Activated T-cell treated with anti-CD3 and anti-CD28 coated beads, Interleukin-2, amount 50 U/mL, for 72 hours (primary cell): ENCODE measurements at places on chromosomes 12 and 14. TPM values are rescaled to one million over a fixed set of nuclear protein-coding genes. Genes with fewer than 3 reads are reported as not detected.

DNA sequence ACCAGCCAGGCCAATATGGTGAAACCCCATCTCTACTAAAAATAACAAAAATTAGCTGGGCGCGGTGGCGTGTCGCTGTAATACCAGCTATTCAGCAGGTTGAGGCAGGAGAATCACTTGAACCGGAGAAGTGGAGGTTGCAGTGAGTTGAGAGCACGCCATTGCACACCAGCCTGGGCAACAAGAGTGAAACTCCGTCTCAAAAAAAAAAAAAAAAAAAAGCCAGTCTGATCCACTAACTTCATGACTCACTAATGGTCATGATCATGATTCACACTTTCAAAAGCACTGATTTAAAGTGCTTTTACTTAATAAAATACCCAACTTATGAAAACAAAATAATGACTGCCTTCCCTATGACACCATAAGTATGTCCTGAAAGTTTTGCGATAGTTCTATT, 38.4 kb upstream of the CPM start:
- no peak overlapping the region for H3K4me3 ChIP-seq
- H3K27me3 ChIP-seq, result no peaks in the 10 kb centered on the region
- no peak for DNase-seq
- no peaks in the 10 kb centered on the region for H3K36me3 ChIP-seq
- peaks cover 8% of the 10 kb centered on the region for H3K4me1 ChIP-seq

DNA sequence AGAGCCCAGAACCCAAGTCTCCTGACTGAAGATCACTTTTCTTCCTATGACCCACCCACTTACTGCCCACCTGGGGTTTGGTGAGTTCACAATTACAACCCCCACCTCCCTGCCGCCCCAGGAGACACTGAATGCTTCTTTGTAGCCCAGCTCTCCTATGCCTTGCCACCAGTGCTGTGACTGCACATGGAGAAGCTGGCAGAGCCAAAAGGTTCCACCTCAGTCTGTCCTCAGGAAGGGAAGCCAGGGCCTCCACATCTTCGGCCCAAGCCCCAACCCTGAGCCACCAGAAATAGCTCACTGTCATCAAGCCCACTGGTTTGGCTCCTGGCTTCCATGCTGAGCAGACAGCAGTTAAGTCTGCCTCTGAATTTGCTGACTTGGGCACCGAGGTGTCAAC, 25.6 kb downstream of the OTUB2 start:
- H3K27ac ChIP-seq, result peak overlapping the region; percentile 73
- no peak overlapping the region for H3K4me3 ChIP-seq
- H3K27me3 ChIP-seq, result no peaks in the 10 kb centered on the region
- DNase-seq, result no peak

DNA sequence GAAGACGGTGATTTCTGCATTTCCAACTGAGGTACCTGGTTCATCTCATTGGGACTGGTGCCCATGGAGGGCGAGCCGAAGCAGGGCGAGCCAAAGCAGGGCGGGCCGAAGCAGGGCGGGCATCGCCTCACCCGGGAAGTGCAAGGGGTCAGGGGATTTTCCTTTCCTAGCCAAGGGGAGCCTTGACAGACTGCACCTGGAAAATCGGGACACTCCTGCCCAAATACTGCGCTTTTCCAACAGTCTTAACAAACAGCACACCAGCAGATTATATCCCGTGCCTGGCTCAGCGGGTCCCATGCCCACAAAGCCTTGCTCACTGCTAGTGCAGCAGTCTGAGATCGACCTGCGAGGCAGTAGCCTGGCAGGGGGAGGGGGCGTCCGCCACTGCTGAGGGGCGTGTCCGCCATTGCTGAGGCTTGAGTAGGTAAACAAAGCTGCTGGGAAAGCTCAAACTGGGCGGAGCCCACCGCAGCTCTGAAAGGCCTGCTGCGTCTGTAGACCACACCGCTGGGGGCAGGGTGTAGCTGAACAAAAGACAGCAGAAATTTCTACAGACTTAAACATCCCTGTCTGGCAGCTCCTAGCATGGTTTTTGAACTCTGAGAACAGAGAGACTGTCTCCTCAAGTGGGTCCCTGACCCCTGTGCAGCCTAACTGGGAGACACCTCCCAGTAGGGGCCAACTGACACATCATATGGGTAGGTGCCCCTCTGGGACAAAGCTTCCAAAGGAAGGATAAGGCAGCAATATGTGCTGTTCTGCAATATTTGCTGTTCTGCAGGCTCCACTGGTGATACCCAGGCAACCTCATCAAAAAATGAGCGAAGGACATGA, 77.2 kb downstream of the BAZ1A start:
- no peak overlapping the region for H3K4me3 ChIP-seq
- H3K4me1 ChIP-seq, result no peaks in the 10 kb centered on the region
- H3K27me3 ChIP-seq, result no peaks in the 10 kb centered on the region
- DNase-seq, result no peak
- H3K27ac ChIP-seq, result no peak overlapping the region

The CEBPE gene
- 0.21 TPM for total RNA-seq

- peak; percentile 49 for DNase-seq
- peaks cover 57% of the 10 kb centered on the region for H3K4me1 ChIP-seq
- H3K36me3 ChIP-seq, result peaks cover 11% of the 10 kb centered on the region
- no peak overlapping the region for H3K4me3 ChIP-seq
These were observed 100.7 kb downstream of the SCARB1 start for GRCh38 chr12:124762791-124763593.

DNA sequence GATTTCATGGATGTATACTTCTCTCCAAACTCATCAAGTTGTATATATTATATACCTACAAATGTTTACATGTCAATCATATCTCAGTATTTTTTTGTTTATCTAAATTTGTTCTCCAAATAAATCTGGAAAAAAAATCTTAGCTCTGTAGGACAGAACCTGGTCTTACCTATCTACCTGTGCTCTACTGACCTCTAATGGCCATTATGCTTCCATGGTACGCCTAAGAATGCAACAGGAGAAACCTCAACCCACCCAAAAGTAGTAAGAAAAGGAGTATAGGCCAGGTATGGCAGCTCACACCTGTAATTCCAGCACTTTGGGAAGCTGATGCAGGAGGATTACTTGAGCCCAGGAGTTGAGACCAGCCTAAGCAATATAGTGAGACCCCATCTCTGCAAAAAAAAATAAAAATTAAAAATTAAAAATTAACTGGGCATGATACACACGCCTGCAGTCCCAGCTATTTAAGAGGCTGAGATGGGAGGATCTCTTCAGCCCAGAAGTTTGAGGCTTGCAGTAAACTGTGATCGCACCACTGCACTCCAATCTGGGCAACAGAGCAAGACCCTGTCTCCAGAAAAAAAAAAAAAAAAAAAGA, 8.7 kb downstream of the OR11H4 start:
- H3K27ac ChIP-seq, result no peak overlapping the region
- H3K4me1 ChIP-seq, result no peaks in the 10 kb centered on the region
- no peak for DNase-seq
- peaks cover under 1% of the 10 kb centered on the region for H3K36me3 ChIP-seq
- H3K27me3 ChIP-seq, result no peaks in the 10 kb centered on the region
- no peak overlapping the region for H3K4me3 ChIP-seq

DNA sequence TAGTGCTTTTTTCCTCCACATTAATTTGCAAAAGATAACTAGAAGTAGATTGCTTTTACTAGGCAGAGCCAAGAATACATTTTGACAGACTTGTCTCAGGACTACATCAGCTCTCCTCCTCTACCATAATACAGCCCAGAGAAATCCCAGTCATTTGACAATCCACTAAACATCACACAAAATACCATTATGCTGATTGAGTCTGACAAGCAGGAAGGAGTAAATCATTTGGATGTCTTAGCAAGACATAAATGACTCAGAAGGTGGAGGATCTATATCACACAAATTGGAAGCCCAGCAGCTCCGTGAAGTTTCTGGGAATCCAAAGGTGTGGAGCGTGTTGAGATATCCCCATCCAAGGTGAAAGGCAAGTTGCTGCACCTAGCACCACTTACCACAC, 75.4 kb upstream of the FKBP4 start:
- H3K4me3 ChIP-seq, result no peak overlapping the region
- no peak overlapping the region for H3K27ac ChIP-seq
- no peaks in the 10 kb centered on the region for H3K4me1 ChIP-seq

The KRT75 gene
- not detected for total RNA-seq

The ANO4 gene
- total RNA-seq, result not detected

DNA sequence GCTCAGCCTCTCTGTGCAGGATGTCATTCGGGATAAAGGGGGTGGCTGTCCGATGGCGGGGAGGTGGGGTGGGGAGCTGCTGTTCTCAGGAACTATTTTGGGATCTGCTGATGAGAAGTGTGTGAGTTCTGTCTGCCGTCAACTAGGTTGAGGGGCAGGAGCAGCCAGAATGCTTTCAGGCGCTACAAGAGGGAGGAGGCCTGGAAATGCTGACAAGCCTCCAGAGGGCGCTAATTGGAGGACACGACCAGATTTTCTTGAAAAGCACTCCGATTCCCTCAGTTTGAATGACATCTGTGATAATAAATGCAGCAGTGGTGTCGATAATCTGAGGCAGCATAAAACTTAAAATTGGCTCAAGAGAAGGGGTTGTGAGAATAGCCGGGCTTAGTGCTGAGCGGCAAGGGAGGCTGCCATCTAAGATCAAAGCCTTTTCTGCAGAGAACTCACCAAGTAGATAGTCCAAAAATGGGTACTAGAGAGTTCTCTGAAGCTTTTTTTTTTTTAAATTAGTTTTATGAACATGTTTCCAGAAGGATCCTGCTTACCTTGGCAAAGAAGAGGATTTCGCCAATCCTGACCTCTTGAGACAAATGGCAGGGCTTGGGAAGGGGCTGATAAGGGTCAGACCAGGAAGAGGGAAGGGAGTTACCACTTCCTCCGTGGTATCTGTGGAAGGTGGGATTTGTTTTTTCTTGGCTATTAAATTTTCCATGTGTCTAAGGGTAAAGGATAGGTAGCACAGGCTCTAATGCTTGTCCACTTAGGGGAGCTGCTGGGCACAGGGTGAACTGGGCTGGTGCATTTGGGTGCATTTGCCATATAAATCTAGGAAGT, 94.4 kb downstream of the CRACR2A start:
- peaks cover 7% of the 10 kb centered on the region for H3K36me3 ChIP-seq
- no peaks in the 10 kb centered on the region for H3K4me1 ChIP-seq

GRCh38 chr12:131250028-131250950, 296.6 kb downstream of the ADGRD1 start:
- H3K4me3 ChIP-seq, result no peak overlapping the region
- H3K4me1 ChIP-seq, result peaks cover 5% of the 10 kb centered on the region
- no peak overlapping the region for H3K27ac ChIP-seq

The PPP1R36 gene
- not detected for total RNA-seq

GRCh38 chr12:57579677-57580465, 11.1 kb upstream of the PIP4K2C start:
- H3K27me3 ChIP-seq, result no peaks in the 10 kb centered on the region
- H3K4me1 ChIP-seq, result peaks cover 6% of the 10 kb centered on the region
- H3K27ac ChIP-seq, result no peak overlapping the region
- H3K36me3 ChIP-seq, result no peaks in the 10 kb centered on the region
- no peak overlapping the region for H3K4me3 ChIP-seq
- no peak for DNase-seq

DNA sequence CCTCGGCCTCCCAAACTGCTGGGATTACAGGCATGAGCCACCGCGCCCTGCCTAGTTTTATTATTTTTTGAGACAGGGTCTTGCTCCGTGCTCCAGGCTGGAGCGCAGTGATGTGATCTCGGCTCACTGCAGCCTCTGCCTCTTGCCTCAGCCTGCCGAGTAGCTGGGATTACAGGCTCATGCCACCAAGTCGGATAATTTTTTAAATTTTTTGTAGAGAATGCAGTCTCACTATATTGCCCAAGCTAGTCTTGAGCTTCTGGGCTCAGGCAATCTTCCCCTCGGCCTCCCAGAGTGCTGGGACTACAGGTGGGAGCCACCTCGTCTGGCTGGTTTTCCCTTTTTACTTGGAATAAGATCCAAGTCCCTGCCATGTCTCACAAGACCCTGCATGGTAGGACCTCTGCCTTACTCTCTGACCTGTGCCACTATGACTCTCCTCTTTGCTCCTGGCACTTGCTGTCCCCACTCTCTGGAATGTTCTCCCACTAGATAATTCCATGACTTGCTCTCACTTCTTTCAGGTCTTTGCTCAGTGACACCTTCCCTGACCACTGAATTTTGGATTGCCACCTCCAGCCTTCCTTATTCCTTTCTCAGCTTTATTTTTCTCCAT, 7.7 kb upstream of the RARG start:
- H3K36me3 ChIP-seq, result no peaks in the 10 kb centered on the region
- peaks cover 24% of the 10 kb centered on the region for H3K4me1 ChIP-seq
- H3K4me3 ChIP-seq, result no peak overlapping the region

- no peak for DNase-seq
- H3K36me3 ChIP-seq, result no peaks in the 10 kb centered on the region
- no peaks in the 10 kb centered on the region for H3K27me3 ChIP-seq
- no peak overlapping the region for H3K4me3 ChIP-seq
- no peak overlapping the region for H3K27ac ChIP-seq
These were observed 263.0 kb upstream of the SOX5 start for GRCh38 chr12:24212496-24212895.

- no peaks in the 10 kb centered on the region for H3K36me3 ChIP-seq
- no peak overlapping the region for H3K4me3 ChIP-seq
- H3K27ac ChIP-seq, result no peak overlapping the region
- peaks cover 12% of the 10 kb centered on the region for H3K27me3 ChIP-seq
These were observed 93.5 kb downstream of the CCDC92 start for GRCh38 chr12:123879101-123879500.

The TMEM19 gene
- total RNA-seq, result 18.5 TPM
